ENCODE measurements at places on chromosomes 3 and 15. TPM values are rescaled to one million over a fixed set of nuclear protein-coding genes. Genes with fewer than 3 reads are reported as not detected.

The VGLL3 gene
- not detected for total RNA-seq

DNA sequence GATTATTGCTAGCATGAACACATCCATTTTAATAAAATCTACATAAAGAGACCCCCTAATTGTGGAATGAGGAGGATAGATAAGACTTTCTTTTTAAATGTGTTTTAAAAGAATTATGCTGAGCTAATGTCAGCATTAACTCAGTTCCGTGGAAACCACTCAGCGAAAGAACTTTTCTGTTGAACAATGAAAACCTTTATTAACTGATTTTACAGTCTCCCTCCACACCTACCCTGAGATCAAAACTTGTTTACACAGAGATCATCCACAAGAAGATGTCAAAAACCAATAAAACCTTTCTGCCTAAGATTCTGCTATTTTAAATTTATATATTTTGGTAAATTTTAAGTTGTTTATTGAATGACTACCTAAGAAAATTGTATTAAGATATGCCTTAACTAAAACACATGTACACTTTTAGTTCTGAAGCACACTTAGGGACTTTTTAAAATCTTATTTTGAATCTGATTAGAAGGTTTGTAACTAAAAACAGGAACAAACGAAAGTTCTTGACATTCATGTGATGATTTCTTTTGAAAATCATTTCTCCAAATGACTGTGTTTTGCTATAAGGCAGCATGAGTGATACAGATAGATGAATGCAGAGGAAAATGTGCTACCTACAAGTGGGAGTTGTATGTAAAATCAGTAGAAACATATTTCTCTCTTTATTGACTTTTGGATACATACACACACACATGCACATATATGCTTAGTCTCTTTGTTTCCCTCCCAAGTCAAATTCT lies 369.0 kb downstream of the UNC13C start:
- H3K4me1 ChIP-seq = no peaks in the 10 kb centered on the region
- H3K27me3 ChIP-seq = no peaks in the 10 kb centered on the region
- H3K4me3 ChIP-seq = no peak overlapping the region
- no peaks in the 10 kb centered on the region for H3K36me3 ChIP-seq
- no peak for DNase-seq

DNA sequence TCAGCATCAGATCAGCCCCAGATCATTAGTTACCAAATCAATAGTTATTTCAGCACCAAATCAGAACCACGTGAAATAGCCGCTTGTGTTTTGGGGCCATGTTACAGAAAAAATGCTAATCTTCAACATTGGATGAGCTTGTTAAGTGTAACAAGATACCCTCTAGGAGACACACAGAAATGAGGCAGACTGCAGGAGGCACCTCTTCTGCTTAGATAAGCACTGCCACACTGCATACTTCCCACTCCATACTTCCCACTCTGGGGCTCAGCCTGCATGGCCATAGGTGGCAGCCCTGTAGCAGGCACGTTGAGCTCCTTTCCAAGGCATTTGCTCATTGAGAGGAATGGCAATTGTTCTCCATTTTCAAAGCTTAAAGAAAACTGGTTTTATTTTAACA lies 73.3 kb downstream of the CHCHD6 start:
- no peak for DNase-seq
- no peak overlapping the region for H3K4me3 ChIP-seq
- no peaks in the 10 kb centered on the region for H3K27me3 ChIP-seq
- no peak overlapping the region for H3K27ac ChIP-seq
- H3K4me1 ChIP-seq = no peaks in the 10 kb centered on the region
- H3K36me3 ChIP-seq = no peaks in the 10 kb centered on the region

The MNS1 gene
- 0.86 TPM for total RNA-seq

DNA sequence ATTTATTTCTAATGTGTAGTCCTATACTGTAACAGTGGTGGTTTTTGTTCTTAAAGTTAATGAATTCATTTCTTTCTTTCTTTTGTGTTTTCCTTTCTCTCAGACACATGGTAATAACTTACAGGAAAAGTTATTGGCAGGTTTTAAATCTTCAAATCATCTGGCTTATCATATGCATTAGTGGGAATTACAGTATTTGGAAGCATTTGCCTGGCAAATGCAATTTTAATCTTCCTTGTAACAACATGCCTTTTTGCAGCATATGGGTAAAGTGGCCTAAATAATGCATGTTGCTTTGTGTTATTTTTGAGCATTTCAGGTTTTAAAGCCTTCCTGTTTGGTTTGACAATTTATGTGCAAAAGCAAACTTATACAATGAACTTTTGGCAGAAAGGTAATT lies 66.8 kb downstream of the GALK2 start:
- DNase-seq = no peak
- H3K27ac ChIP-seq = no peak overlapping the region
- peaks cover 22% of the 10 kb centered on the region for H3K36me3 ChIP-seq
- H3K4me1 ChIP-seq = peaks cover 15% of the 10 kb centered on the region
- H3K4me3 ChIP-seq = no peak overlapping the region
- no peaks in the 10 kb centered on the region for H3K27me3 ChIP-seq

- H3K4me3 ChIP-seq = no peak overlapping the region
- no peaks in the 10 kb centered on the region for H3K27me3 ChIP-seq
- no peaks in the 10 kb centered on the region for H3K4me1 ChIP-seq
- H3K27ac ChIP-seq = no peak overlapping the region
Measured at GRCh38 chr15:81723113-81723651, 322.6 kb downstream of the MEX3B start.

GRCh38 chr3:152524198-152525140 lies 255.7 kb downstream of the MBNL1 start:
- peak; percentile 85 for DNase-seq
- peaks cover 1% of the 10 kb centered on the region for H3K27me3 ChIP-seq
- H3K4me1 ChIP-seq = no peaks in the 10 kb centered on the region
- H3K4me3 ChIP-seq = no peak overlapping the region

Data from activated CD4-positive, alpha-beta T cell treated with anti-CD3 and anti-CD28 coated beads, Interleukin-2, amount 10 ng/mL, durations not matched to agents 24 days and 14 days (primary cell).